ENCODE measurements at places on chromosomes 11 and 22.
A peak's percentile ranks its signal among the peaks of the same experiment; 100 is the strongest.

DNA sequence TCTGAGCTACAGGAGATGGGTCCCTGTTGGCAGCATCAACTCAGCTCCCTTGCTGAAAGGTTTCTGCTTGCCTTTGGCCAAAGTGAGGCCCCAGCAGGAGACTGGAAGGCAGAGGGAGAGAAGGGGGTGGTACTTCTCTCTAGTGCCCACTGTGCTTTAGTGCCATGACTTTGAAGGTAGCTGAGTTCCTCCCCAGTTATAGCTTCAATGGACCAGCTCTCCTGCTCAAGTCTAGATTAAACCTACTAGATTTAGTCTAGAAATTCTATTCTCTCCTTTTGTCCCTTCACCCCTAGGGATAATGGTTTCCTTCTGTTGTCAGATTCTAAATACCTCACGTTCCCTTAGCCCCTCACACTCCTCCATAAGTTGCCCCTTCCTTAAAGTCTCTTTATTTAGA lies 119.2 kb downstream of the TIMP3 start:
- DNase-seq, result no peak

GRCh38 chr11:32118025-32118974 lies 27.4 kb downstream of the RCN1 start:
- DNase-seq, result no peak

- no peak for DNase-seq
These were observed 125.3 kb downstream of the APOL5 start for GRCh38 chr22:35842954-35843353.

GRCh38 chr11:15773476-15774387 lies 582.6 kb downstream of the SOX6 start:
- no peak for DNase-seq

DNA sequence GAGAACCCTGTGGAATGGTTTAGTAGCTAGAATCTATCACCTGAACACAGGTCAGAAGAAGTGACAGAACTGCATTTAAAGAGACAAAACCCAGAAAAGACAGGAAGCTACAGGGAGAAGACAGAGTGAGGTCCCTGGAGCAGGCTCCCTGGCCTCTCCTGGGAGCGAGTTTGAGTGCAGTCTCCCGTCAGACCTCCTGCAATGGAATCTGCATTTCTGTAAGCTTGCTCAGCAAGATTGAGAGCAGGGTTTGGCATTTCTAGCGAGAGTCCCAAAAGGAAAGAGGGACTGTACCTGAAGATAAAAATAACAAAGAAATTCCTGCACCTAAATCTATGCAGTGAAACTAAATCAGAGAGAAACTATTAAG lies 74.2 kb downstream of the MORC2 start:
- no peak for DNase-seq

- DNase-seq, result no peak
These were observed 16.4 kb upstream of the CTSC start for GRCh38 chr11:88353835-88354496.

DNA sequence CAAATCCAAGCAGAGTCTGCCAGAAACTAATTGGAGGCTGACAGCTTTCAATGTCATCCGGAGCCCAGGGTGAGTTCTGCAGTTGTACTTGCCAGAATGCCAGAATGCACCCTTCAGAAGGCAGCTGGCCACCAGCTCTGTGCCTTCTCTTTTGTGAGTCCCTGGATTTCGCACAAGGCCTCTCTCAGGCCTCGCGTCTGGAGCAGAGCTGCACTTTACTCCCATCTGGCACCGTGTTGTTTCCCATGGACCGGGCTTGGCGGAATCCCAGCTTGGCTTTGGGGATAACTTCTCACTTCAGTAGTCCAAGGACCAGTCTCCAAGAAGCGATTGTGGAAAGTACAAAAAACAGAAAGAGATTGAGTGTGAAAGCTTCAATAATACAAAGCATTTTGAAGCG lies 451.3 kb upstream of the KIRREL3 start:
- peak; percentile 78 for DNase-seq

GRCh38 chr11:3157381-3158130 lies 7.6 kb downstream of the OSBPL5 start:
- DNase-seq, result no peak

- no peak for DNase-seq
These were observed 57.8 kb downstream of the NXPE1 start for GRCh38 chr11:114501901-114502300.

- DNase-seq, result no peak
These were observed 119.1 kb upstream of the CSNK2A3 start for GRCh38 chr11:11472106-11472505.

GRCh38 chr11:12278766-12279671 lies 98.4 kb upstream of the PARVA start:
- DNase-seq, result no peak

GRCh38 chr11:16895306-16895705 lies 118.9 kb downstream of the PLEKHA7 start:
- no peak for DNase-seq

DNA sequence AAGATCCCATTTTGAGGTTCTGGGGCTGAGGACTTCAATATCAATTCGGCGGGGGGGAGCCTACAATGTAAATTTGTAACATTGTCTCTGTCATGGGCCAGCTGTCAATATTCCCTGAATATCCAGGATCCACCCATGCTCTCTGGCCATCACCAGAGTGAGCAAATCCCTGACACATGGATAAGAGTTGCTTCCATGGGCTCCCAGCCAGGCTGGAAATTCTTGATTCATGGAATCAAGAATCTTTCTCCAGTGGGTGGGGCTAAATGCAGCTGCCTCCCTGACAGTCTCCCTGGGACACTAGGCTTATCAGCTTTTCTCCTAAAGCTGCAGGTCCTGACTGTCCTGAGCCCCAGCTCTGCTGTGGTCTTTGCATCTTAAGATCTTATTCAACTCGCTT lies 86.9 kb upstream of the IGLL5 start:
- no peak for DNase-seq

GRCh38 chr22:38424525-38425080 lies 30.4 kb downstream of the KCNJ4 start:
- DNase-seq, result no peak

GRCh38 chr22:30277547-30278344 lies 11.1 kb upstream of the OSM start:
- DNase-seq, result no peak

GRCh38 chr11:133553885-133554740 lies 21.8 kb upstream of the OPCML start:
- no peak for DNase-seq

DNA sequence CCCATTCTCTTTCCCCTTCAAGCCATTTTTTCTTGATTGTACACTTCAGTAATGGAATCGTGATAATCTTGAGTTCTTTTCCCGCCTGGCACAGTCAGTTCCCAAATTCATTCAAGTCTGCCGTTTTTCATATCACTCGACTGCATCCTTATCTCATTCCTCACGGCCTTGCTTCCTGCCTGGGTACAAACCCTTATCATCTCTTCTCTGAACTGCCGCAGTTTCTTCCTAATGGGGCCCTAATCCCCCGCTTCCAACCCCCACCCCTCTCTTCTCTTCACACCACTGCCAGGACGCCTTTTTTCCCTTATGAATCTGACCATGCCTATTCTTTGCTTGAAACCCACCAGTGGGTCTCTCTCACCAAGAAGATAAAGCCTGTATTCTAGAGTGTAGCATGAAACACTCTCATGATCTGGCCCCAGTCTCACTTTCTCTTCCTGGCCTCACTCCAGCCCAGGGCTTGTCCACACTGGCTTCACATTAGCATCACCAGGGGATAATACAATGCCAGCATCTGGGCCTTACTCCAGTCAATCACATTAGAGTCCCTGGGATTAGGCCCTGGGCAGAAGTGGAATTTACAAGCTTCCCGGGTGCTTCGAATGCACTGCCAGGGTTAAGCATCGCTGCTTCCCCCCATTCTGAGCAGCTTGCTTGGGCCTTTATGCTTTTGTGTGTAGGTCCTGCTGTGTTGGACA lies 102.1 kb downstream of the FBXO7 start:
- no peak for DNase-seq

All from anterior cingulate cortex (tissue), 58 donors.